ENCODE measurements at places on chromosomes 16 and 17.

DNA sequence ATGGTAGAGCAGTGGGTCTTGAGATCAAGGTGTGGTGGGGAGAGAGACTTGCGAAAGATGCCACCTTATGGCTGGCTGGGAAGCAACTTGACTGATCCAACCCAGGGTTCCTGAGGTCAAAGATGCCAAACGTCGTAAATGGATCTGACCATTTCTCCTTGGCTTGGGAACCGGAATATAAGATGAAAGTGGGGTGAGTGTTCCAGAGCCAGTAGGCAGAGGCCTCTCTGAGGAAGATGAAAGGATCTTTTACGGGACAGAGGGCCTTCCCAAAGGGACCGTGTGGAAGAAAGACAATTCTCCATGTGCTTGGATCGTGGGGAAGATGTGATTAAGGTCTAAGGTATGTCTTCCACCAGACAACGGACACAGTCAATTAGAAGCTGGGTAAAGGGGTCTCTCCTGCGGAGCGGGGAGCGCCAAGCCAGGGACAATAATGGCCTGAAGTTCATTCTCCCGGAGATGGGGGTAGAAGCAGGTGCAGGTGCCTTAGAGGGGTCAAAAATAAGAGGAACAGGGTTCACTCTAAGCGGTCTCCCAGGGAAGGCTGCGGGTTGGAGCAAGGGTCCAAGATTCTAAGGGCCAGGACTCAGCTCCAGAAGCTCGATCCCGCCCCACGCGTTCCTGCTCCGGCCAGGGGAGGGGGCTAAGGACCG lies 800 bp downstream of the FXR2 start:
- peak; percentile 14 for DNase-seq

DNA sequence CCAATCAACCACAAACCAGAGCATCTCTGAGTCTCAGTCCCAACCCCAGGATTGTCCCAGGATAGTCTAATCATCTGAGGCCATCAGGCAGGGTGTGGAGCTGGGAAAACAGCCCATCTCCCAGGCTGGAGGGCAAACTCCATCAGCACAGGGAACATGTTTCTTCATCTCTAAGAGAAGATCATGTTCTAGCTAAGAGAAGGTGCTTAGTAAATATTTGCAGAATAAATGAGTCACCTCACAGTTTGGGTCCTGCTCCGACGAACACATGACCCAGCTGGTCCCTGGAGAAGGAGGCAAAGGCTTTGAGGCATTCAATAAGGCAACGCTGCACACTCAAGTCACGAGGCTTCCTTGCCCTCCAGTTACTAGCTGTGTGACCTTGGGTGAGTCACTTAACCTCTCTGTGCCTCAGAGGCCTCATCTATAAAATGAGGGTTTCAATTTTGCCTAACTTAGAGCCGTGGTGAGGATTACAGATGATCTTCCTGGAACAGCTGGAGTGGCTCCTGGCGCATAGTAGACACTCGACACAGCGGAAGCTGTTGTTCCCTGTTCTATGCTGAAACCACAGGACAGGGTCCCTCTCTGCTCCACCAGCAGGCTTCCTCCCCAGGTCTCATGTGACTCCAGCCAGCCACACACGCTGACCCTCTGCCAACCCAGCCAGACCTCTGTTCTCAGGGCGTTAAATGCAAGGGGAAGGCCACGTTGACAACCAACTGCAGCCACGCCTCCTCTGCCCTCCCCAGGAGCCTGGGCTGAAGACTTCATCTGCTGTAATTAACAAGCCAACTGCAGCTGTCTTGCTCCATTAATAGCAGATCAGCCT lies 10.3 kb upstream of the RPL38 start:
- DNase-seq: no peak

GRCh38 chr16:71919035-71919434 lies 23.7 kb downstream of the IST1 start:
- DNase-seq: no peak

GRCh38 chr17:80539022-80539641 lies 5.5 kb upstream of the RPTOR start:
- no peak for DNase-seq

- DNase-seq: peak; percentile 75
Measured at GRCh38 chr17:52159246-52160135, 977 bp upstream of the CA10 start.

DNA sequence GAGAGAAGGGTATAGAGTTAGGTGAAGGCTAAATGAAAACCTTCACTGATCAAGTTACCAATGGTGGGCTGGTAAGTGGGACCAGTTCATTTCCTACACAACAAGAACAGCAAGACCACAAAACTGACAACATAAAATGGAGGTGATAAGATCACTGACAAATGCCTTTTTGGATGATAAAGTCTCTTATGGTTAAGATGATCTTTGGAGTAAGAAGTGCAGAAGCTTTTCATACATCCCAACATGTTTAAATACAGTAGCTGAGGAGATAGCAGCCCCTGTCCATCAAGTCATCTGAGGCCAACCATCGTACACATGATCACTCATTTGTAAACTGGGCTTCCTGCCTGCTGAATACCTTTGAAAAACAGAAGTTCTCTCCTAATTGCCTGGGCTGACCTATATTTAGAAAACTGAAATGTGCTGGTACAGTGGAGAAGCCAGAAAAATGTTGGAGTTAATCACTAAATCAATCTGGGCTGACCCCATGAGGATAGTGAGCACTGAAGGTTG lies 259.0 kb upstream of the ZFHX3 start:
- no peak for DNase-seq

DNA sequence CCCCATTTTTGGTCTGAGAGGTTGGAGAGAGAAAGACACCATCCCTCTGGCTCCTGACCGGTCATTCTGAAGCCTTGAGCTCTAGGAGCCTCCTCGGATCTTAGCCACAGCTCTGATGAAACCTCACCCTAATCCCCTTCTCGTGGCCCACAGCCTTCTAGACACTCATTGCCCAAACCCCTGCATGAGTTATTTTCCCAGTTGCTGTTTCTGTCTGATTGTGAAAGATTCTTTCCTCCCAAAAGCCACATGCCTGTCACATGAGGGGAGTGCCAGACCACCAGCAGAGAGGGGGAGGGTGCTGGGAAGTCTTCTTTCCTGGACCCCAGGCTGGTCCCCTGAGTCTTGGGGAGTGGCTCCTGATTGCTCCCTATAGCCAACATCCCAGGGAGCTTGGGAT lies 17.6 kb upstream of the ABR start:
- DNase-seq: peak; percentile 87

GRCh38 chr17:35894206-35894605 lies 14.0 kb upstream of the CCL5 start:
- no peak for DNase-seq

DNA sequence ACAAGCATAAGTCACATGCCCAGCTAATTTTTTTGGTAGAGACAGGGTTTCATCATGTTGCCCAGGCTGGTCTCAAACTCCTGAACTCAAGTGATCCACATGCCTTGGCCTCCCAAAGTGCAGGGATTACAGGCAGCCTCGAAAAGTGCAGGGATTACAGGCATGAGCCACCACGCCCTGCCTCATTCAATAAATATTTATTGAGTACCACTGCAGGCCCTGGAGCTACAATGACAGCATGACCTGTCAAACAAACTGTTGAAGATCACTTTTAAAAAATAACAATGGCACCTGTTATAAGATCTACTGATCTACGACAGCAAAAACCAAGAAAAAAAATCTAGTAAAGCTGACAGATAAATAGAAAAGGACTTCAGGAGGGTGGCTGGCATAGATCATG lies 76.3 kb downstream of the CEP95 start:
- no peak for DNase-seq

- DNase-seq: no peak
Measured at GRCh38 chr16:88069397-88070168, 118.3 kb downstream of the BANP start.

DNA sequence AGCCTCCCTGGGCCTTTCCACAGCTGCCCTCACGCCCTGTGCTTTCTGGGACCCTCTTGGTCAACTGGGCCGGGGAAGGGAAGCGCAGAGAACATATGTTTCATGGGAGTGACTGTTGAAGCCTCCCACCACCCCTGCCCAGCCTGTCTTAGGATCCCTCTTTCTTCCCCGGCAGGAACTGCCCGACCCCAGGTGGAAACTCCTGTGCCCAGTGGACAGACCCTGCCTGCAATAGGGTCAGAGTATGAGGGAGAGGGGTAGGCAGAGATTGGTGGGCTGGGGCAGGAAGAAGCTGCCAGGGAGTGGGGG lies 10.5 kb downstream of the HEXIM2 start:
- no peak for DNase-seq

- peak; percentile 18 for DNase-seq
Measured at GRCh38 chr17:73030501-73030921, 62.0 kb downstream of the SLC39A11 start.

DNA sequence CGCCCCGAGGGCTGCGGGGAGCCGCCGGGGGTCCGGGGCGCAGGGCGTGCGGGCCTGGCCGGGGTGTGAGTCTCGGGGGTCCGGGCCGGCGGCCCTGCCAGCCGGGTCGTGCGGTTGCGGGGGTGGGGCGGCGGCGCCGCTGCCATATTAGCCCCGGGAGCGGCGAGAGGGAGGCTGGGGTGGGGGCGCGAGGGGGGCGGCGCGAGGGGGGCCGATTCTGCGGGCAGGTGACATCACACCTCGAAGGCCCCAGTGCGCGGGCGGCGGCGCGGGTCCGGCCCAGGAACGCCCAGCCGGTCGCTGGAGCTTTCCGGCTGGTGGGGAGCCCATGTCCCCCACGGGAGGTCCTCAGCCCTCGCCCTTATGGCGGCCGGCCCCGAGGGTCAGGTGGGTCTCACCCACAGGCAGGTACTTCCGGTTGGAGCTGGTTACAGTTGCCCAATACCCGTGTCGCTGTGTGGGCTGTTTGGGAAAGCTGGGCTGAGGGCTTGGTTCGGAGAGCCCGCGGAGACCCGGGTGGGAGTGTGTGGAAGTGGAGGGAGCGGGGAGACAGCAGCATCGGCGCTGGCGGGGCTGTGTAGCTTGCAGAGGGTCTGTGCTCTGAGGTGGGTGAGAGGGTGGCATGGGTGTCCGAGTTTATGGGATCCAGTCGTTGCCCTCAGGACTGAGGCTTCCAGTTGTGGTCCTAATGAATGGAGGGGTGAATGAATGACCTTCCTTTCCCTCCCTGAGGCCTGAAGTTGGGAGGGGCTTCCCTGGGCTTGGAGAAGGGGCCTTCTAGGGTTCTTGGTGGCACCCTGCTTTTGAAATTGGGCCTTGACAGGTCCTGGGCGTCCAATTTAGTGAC lies 804 bp downstream of the ATP6V0C start:
- DNase-seq: no peak

DNA sequence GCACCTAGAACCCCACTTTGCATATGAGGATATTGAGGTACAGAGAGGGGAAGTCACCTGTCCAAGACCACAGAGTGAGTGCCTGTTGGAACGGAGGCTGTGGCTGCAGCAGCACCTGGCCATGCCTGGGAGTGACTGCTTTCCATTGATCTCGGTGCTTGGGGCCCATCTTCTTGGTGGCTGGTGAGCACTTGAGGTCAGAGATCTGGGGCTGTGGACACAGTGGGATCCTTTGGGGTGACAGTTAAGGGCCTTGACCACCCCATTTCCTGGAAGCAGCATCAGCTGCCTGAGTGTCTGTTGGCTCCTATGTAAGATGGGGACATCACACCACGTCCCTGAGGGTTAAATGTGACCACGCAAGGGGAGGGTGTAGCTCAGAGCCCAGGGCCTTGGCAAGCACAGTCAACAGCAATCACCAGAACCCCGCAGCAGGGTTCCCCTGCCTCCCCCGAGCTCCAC lies 111.7 kb downstream of the IRF8 start:
- DNase-seq: no peak

DNA sequence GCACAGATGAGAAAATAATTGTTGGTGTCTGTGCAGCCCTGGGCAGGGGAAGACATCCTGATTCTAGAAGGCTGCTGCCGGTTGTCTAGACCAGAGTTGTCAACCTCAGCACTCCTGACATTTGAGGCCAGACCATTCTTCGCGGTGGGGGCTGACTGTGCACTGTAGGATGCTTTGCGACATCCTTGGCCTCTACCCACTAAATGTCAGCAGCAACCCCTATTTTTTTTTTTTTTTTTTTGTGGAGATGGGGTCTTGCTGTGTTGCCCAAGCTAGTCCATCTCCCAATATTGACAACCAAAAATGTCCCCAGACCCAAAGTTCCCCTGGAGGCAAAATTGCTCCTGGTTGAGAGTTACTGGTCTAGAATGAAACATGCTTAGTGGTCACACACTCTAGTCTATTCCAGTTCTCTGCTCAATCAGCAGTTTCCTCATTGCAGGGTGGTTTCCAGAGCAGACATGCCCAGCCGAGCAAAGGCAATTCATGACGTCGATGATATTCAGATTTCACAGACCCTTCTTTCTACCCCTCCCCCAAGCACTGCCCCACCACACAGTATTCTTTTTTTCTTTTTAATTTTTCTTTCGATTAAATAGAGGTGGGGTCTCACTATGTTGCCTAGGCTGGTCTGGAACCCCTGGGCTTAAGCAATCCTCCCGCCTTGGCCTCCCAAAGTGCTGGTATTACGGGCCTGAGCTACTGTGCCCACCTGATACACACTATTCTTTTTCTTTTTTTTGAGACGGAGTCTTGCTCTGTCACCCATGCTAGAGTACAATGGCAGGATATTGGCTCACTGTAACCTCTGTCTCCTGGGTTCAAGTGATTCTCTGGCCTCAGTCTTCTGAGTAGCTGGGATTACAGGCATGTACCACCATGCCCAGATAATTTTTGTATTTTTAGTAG lies 9.0 kb downstream of the C17orf99 start:
- no peak for DNase-seq

GRCh38 chr17:75346906-75347305 lies 57.7 kb upstream of the SLC25A19 start:
- no peak for DNase-seq

All from cerebellar cortex (tissue), 1 donor.